ENCODE measurements at places on chromosomes 12 and 14.

GRCh38 chr12:109632342-109632741, 58.7 kb downstream of the MVK start:
- no peak for DNase-seq

DNA sequence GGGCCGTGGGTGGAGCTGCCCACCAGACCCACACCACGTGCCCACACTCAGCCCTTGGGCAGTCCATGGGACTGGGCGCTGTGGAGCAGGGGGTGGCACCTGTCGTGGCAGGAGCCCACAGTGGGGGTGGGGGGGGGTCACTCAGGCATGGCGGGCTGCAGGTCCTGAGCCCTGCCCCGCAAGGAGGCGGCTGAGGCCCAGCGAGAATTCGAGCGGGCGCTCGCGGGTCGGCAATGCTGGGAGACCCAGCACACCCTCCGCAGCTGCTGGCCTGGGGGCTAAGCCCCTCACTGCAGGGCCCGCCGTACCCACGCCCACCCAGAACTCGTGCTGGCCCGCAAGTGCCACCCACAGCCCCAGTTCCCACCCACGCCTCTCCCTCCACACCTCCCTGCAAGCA, 132.6 kb upstream of the GARIN2 start:
- no peak for DNase-seq

GRCh38 chr14:58428118-58428683, 682 bp downstream of the KIAA0586 start:
- DNase-seq: no peak

- DNase-seq: no peak
These were observed 12.9 kb downstream of the ST8SIA1 start for GRCh38 chr12:22321638-22322037.

- no peak for DNase-seq
These were observed 16.5 kb downstream of the GMFB start for GRCh38 chr14:54472315-54472714.

DNA sequence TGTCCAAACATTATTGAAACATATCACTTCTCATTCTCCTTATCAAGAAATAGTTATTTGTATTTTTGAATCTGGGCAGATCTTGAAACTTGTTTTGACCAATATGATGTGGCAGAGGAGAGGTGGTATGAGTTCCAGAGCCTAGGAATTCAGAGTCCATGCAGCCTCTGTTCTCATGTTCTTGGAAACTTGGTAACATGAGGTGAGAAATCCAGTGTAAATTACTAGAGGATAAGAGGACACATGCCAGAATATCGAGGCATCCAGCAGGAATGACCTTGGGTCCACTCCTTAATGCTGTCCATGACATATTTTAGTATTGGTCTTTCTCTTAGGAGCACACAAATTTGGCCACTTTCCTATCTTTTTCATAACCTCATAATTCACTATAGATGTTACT, 1374.6 kb downstream of the FSCB start:
- no peak for DNase-seq

All from coronary artery (tissue), 2 donors.